EH (cell line): ENCODE measurements at places on chromosomes 5 and 9.

GRCh38 chr5:66896171-66896570 lies 300.0 kb downstream of the MAST4 start:
- no peak for DNase-seq

DNA sequence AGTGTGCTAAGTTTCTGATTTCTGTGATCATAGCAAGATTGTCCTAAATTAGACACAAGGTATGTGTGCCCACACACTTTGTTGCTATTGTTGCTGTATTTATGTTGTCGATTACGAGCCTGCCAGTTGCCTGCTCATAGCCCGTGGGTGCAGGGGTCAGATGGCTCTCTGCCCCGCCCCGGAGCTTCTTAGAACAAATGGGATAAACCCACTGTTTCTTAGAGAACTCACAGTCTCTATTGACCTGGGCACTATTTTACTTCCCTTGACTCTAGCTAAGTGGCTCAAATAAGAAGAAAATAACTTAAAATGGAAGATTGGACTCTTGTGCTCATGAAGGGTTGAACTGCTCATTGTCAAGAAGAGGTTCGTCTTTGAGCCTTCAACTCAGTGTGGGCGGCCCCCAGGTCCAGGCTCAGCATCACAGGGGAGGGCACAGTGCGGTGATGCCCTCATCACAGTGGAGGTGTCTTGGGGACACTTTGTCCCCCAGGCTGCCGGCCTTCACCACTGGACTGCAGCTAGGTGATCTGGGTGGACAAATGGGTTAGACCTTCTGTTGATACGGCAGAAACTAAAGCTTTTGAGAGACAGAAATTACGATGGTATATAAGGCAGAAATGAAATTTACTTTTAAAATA lies 155.5 kb downstream of the TENT4A start:
- DNase-seq: no peak

GRCh38 chr9:97714435-97714834 lies 17.3 kb upstream of the XPA start:
- peak; percentile 87 for DNase-seq

DNA sequence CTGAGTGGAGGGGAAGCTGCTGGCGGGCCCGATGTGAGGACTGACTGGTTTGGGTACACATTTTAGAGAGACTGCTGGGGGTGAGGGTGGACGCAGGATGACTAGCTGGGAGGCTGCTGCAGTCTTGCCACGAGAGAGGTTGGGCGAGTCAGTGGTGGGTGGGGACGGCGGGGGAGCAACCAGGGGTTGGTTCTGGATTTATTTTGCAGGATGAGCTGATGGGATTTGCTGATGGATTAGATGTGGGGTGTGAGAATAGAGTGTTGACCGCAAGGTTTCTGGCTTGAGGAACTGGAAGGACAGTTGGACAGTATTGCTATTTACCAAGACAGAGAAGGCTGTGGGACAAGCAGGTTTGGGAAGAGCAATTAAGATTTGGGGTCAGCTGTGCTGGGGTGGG lies 5.8 kb upstream of the NDST1 start:
- DNase-seq: peak; percentile 48

GRCh38 chr9:130542457-130543228 lies 36.7 kb upstream of the FUBP3 start:
- DNase-seq: no peak

DNA sequence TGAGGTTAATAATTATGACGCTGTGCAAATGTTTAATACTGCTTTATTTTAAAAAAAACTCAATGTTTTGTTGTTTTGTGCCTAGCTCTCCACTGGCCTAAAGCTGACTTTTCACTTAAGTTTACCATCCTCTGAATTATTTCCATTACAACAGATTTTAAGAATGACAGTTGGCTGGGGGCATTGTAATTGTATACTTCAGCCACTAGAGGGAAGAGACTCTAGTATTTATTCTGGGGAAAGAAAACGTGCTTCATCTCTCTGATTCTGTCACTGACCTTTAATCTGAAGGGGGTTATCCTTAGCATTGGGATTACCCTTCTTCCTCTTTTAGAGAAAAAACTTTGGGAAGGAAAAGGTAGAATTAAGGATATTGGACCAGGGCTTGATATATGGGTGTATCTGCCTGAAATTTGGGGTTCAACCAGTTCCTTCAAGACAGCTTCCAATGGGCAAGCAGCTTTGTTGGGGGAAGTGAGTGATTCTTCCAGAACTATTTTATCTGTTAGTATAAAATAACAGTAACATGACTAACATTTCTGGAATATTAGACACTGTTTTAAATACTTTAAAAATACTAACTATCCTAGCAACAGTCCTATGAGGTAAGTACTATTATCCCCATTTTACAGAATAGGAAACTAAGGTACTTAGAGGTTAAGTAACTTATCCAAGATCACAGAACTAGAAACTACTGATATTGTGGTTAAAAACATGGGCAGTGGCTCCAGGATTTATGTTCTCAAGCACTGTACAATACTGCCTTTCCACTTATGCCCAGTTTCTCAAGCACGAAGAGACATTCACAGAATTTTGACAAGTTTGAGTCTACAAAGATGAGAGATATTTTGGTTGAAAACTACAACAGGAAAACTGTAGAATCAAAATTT lies 208.4 kb downstream of the CD180 start:
- DNase-seq: peak; percentile 42

- DNase-seq: peak; percentile 34
Observed at GRCh38 chr5:54579591-54580295, 62.2 kb downstream of the SNX18 start.

- peak; percentile 78 for DNase-seq
Observed at GRCh38 chr9:35277628-35278359, 116.0 kb downstream of the UNC13B start.

- DNase-seq: no peak
Observed at GRCh38 chr5:123598028-123598689, 86.2 kb downstream of the CSNK1G3 start.
